Hematopoietic multipotent progenitor cell treated with erythropoietin and hydrocortisone succinate and interleukin-3 and kit ligand, for 4 days (in vitro differentiated cells): ENCODE measurements at places on chromosomes 3 and 15.

DNA sequence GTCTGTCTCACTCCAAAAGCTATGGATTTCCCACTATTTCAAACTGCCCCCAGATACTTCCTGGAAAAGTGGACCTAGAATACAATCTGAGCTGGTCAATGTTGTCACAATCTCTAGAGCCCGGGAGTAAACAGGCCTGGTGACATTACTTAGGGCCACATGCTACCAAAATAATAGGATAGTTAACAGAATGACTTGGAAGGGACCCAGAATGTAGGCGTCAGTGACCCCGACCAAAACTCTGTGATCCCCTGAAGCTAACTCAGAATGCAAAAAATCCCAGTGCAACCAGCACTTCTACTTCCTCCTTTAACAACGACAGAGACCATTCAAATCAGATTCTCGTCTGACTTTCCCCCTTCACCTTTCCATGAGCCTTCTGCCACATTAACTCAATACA is 51.5 kb upstream of the CDV3 start:
- no peak for DNase-seq

DNA sequence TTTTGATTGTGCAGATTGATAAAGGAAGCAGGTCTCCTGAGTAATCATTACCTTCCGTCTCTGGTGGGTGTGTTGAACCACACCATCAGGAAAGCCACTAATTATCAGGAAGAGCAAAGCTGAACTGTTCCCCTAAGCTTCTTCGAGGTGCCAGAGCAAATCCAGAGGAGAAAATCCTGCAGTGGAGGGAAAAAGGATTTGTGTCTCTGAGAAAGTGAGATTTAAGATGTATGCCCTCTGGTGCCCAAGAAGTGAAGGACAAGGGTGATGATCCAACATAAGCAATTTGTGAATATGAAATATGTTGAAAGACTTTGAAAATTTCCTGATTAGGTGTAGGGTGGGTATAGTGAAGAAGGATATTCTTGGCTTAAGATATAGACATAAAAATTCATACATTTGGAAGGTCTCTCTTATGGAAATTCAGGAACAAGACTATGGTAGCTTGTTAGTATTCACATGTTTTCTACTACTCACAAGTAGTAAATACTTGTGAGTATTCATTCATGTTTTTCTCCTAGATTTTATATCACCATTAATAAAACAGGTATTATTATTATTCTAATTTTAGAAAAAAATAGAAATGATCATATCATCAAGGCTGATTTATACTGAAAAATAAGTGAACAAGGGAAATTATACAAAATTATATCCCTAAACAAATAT is 34.8 kb downstream of the COMMD2 start:
- DNase-seq = peak; percentile 77

DNA sequence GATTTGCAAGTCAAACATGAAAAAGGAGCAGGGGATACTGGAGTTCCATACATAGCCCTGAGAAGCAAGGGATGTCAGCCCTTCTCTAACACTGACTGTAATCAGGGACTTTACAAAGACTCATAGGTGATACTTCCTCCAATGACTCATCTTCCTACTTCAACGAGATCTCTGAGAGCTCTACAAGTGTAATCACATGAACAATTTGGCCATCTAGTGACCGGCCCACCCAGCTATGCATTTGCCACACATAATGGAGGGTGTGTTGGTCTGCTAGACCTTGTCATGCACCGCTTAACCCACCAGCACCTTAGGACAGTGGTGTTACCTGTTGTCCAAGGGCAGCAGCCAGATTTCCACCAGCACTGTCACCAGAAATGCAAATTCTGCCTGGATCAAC is 75.3 kb downstream of the NCEH1 start:
- DNase-seq = no peak

- peak; percentile 37 for DNase-seq
Measured at GRCh38 chr3:18422972-18423371, 2.2 kb downstream of the SATB1 start.

GRCh38 chr3:62873451-62873760 is 1.8 kb downstream of the CADPS start:
- DNase-seq = no peak

- no peak for DNase-seq
Measured at GRCh38 chr3:195540027-195540426, 3.1 kb downstream of the PPP1R2 start.

GRCh38 chr15:40695469-40695890 is 506 bp downstream of the RAD51 start:
- peak; percentile 54 for DNase-seq

GRCh38 chr15:49187549-49188245 is 17.6 kb downstream of the GALK2 start:
- DNase-seq = no peak

- DNase-seq = peak; percentile 13
Measured at GRCh38 chr3:38457111-38458003, 3.7 kb downstream of the ACVR2B start.
